ENCODE measurements at places on chromosomes 1 and 21.

DNA sequence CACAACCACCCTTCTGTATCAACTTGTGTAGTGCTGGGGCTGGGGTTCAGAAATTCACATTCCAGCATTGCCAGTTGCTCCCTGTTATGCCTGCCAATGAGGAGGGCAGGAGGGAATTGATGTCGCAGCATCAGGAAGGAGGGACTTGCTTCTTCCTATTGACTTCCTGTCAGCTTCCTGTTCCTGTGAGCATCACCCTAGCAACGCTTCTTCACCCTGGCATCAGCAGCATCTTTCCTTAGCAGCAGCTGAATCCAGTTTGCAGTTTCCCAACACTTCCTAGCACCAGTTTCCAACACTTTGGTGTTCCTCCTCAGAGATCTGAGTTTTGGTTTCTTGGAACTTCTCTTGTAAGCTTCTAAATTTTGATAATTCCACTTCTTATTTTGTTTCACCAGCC is 8.9 kb upstream of the TRIM62 start:
- DNase-seq: no peak

DNA sequence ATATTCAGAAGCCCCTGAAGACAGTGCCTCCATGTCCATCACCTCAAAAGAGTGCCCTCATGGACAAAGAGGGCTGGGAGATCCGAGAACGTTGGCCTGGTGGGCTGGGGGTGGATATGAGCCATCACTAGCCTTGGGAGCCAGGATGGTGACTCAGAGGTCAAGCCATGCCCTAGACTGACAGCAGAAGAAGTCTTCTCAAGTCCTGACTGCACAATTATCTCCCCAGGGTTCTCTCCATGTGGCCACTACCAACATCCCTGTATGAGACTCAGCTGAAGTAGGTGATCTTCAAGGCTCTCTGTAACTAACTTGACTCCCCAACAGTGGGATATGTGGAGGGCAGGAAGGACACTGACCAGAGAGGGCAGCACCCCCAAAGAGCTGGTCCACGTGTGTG is 7.1 kb upstream of the USF1 start:
- DNase-seq: no peak

DNA sequence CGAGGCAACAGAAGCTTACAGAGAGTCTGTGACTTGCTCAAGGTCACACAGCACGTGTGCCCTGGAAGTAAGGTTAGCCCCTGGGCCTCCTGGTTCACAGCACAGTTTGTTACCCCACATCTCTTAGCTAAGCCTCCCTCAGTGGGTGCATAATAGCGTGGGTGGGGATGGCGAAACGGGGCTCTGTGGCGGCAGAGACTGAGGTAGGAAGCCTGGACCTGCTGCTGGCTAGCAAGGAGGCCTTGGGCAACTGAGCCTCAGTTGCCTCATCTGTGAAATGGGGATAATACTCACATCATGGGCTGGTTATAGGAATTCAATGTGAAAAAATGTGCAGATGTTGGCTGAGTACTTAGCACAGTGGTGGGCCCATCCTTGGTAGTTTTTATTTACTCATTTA is 596 bp downstream of the PADI4 start:
- no peak for DNase-seq

GRCh38 chr1:213017447-213018273 is 2.0 kb upstream of the ANGEL2 start:
- no peak for DNase-seq

DNA sequence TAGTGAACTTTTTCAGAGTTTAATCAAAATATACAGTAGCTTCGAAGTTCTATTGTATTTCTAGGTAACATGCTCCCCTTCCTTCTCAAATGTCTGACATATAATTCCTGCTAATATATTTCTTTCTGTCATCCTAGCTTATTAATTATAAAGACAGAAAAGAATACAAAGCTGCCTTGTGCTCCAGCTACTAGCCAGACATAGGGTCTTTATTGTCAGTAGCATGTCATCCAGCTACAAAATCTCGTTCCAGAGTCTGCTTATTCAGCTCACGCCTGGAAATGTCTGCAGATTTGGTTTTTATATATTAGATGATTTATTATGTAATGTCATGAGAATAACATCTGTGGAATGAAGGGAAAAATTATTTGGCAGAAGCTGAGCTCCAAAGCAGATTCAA is 1102.8 kb downstream of the BRINP3 start:
- DNase-seq: peak; percentile 29

- DNase-seq: no peak
These were observed 5.7 kb upstream of the AKT3 start for GRCh38 chr1:243855616-243856318.

DNA sequence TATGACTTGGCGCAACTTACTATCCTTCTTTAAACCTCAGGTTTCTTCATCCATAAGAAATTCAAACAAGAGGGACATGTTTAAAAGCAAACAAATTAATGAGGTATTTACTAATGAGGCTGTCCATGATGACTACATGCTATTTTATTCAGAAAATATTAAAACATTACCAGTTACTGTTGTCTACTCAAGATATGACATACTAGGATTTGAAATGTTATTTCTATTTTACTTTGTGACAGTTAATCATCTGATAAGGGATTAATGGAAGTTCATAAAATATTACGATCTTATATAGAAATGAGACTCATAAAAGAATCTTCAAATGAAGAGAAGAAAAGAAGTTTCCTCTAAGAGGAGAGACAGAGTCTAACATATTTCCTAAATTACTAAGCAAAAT is 80.1 kb downstream of the SPATA6 start:
- no peak for DNase-seq

GRCh38 chr1:84493747-84494146 is 12.4 kb upstream of the SPATA1 start:
- no peak for DNase-seq

DNA sequence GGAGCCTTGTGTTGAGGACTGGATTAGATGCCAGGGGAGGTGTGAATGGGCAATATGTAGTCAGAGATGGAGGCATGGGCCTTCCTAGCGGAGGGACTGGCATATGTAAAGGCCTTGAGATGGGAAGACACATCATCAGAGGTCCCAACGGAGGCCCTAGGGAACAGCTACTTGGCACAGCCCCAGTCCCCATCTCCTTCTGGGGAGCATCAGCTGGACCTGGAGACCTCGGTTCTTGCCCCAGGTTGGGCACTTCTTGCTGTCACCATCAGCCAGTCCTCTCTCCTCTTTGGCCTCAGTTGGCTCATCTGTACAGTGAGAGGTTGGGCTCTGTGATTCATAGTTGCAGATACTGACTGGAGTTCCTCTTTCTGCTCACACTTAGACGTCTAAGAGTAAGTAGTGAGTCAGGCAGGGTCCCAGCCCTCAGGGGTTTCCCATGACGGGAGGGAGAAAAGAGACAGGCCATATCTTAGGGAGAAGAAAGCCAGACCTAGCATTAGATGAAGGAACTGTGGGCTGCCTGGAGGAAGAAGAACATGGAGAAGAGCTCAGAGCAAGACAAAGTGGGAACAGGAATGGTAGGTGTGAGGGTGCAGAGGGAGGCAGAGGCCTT is 3.4 kb upstream of the MARCKSL1 start:
- no peak for DNase-seq

GRCh38 chr21:36719614-36720013 is 20.7 kb downstream of the SIM2 start:
- DNase-seq: no peak

GRCh38 chr1:39525366-39526165 is 34.1 kb downstream of the BMP8A start:
- no peak for DNase-seq

DNA sequence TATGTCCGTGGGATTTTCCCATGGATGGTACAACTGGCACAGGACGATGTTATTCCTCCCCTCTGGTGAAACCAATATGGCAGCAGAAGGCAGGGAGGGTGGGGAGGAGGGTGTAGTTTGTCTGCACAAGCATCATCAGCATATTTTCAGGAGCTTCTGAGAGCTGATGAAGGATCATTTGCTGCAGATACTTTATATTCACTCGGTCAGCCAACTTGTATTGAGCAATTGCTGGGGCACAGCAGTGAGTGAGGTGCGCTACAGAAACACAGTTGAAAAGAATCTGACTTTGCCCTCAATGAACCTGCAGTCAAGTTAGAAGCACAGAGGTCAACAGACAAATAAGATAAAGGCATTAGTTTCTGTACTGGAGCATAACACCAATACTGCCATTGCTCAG is 13.0 kb downstream of the PKP1 start:
- DNase-seq: no peak

DNA sequence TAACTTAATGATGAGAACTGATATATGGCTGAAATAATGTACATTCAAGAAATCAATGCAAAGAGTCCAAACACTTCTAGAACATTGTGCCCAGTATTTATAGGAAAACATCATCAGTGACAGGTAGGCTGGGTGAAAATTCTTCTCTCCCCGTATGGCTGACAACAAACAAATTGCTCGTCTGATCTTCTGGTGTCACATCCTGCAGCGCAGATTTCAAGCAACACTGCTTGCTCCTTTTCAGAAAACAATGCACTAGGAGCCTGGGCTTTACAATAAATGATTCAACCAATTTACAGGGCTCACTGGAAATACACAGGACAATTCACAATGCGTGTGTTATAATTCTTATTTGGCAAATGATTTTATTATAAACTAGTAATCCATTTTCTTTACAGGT is 185.3 kb downstream of the RERE start:
- DNase-seq: no peak

- DNase-seq: peak; percentile 21
These were observed 27.7 kb downstream of the VASH2 start for GRCh38 chr1:212977781-212978645.

Measured in muscle of leg (tissue), 16 donors.